ENCODE measurements at places on chromosomes 6 and 20. TPM values are rescaled to one million over a fixed set of nuclear protein-coding genes. Genes with fewer than 3 reads are reported as not detected.
A peak's percentile ranks its signal among the peaks of the same experiment; 100 is the strongest.

GRCh38 chr6:37047346-37047688 lies 41.9 kb downstream of the FGD2 start:
- no peak for DNase-seq

DNA sequence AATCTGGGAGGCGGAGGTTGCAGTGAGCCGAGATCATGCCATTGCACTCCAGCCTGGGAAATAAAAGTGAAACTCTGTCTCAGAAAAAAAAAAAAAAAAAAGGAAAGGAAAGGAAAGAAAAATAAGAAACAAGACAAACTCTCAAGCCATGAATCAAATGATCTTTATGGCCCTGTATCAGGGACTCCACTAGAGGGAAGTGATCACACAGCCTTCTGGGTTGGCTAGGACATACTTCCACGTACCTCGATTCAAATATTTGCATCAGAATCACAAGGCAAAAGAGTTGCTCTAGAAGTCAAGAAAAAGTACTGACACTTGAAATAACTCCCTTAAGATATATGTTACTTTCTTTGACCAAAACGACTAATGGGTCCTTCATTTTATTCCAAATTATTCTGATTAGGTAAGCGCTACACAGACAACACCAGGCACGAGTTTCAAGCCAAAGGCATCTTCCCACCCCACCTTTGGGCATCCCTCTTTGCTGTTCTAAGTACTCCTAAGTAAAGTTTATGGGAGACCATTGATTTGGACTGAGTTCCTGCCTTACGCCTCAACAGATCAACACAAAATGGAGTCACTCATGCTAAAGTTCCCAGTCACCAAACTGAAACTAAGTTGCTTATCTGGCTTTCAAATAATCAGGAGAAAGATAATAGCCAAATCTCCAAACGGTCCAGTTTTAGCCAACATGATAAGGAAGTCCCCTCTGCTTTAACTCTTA lies 77.5 kb upstream of the NT5E start:
- DNase-seq, result no peak

GRCh38 chr20:61251529-61252393 lies at the start of gene CDH4:
TSS of gene CDH4 (plus strand) at chr20:61252261.
- DNase-seq, result no peak

GRCh38 chr6:138685257-138685656 lies 88.3 kb upstream of the CCDC28A start:
- no peak for DNase-seq

DNA sequence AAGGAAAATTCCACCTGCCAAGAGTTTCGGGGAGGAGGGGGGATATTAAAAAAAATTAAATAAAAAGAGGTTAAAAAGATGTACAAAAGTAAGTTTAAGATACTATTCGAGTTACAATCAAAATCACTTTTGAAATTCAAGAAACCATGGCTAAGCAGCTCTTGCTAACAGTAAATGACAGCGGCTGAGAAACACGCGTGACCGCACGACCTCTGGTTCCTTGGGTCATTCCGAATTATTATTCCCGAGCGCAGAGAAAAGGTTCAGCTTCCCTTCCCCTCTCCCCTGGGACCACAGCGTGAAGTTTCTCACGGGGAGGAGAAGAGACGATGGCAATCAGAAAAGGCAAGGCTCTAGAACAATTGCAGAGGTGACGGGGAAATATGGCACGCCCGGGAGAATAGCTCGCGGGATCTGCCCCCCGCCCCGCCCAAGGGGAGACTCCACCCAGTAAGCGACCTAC lies 496 bp downstream of the TMEM242 start:
- peak; percentile 85 for DNase-seq

- no peak for DNase-seq
These were observed 6.4 kb downstream of the GTF2H5 start for GRCh38 chr6:158174514-158174913.

- DNase-seq, result no peak
These were observed 128.9 kb upstream of the SHLD1 start for GRCh38 chr20:5621305-5621704.

Gene SIRPD
- not detected for total RNA-seq

GRCh38 chr6:100176951-100177710 lies 183.1 kb upstream of the MCHR2 start:
- DNase-seq, result no peak

- DNase-seq, result no peak
These were observed 83.3 kb upstream of the TNFAIP3 start for GRCh38 chr6:137783710-137784109.

DNA sequence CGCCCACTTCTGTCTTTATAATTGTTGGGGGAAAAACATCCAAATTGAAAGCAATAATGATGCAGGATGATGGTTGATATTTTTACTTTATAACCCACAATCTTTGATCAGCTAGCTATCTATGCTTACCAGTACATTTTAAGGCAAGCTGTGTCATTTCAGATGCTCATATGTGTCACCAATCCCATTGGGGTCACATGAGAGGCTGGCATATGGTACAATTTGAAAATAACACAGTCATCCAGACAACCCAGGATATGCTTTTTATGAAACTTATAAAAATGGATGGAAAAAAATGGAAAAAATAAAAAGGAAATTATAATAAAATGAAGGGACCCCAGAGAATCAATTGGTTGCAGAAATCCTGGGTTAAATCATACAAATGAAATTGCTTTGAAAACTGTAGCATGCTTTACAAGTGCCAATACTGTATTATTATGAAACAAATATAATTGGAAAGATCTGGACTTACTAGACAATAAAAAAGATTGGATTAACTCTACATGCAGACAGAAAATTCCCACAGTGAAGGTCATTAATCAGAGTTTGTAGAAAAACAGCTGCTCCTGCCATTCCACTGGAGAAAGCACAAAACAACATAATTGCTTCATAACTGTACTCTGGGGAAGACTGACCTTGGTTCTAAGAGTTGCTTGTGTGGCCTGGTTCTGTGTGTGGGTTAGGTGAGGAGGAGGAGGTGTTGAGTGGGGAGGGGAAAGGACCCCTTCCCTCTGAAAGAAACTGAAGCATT lies 13.3 kb upstream of the PRIM2 start:
- DNase-seq, result no peak

- DNase-seq, result no peak
These were observed 45.8 kb downstream of the PLCB4 start for GRCh38 chr20:9114709-9115108.

- DNase-seq, result no peak
These were observed 13.3 kb downstream of the SNX5 start for GRCh38 chr20:17955302-17955701.

- no peak for DNase-seq
These were observed 41.8 kb downstream of the GPX5 start for GRCh38 chr6:28567506-28567905.

Gene ADAT2
- 1.5 TPM for total RNA-seq

DNA sequence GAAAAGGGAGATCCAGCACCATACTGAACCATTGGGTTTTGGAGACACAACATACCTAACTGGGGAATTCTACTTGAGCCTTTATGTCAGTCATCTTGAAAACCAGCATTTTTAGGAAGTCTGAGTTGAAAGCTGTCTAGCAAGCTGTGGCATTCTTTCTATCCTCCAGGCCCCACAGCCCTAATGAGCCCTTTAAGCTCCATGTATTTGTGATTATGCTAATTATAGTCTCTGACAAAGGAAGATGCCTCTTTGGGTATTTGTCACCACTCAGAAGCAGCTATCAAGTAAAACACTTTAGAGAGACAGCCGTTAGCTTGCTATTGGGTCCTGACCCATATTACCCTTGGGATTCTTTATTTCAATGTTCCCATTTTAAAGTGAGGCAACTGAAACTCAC lies 159.5 kb upstream of the MANEA start:
- no peak for DNase-seq

GRCh38 chr6:112938650-112939049 lies 591.5 kb downstream of the RFPL4B start:
- no peak for DNase-seq

DNA sequence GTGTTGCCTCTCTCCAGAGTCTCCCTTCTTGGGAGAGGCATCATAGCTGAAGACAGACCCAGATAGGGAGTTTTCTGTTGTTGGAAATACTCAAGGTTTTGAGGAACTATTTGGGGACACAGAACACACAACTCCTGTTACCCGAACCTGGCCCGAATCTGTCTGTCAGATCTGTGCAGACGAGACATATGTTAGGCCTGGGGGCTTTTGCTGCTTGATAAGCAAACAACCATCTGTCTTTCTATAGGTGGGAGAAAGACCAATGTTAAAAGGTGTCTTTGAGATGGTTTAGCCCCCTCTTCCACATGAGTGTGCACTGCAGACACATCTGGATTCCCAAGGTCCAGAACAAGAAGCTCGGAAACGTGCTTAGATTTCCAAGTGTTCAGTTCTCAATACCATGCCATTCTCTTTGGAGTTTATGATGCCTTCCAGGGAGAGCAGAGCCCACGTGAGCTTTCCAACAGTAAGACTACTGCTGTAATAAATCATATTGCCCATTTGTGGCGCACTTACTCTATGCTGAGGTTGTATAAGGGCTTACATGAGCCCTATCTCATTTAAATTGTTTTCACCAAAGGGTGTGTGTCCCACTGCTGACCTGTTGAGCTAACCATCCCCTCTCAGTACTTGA lies 3.8 kb upstream of the STX16 start:
- DNase-seq, result no peak

DNA sequence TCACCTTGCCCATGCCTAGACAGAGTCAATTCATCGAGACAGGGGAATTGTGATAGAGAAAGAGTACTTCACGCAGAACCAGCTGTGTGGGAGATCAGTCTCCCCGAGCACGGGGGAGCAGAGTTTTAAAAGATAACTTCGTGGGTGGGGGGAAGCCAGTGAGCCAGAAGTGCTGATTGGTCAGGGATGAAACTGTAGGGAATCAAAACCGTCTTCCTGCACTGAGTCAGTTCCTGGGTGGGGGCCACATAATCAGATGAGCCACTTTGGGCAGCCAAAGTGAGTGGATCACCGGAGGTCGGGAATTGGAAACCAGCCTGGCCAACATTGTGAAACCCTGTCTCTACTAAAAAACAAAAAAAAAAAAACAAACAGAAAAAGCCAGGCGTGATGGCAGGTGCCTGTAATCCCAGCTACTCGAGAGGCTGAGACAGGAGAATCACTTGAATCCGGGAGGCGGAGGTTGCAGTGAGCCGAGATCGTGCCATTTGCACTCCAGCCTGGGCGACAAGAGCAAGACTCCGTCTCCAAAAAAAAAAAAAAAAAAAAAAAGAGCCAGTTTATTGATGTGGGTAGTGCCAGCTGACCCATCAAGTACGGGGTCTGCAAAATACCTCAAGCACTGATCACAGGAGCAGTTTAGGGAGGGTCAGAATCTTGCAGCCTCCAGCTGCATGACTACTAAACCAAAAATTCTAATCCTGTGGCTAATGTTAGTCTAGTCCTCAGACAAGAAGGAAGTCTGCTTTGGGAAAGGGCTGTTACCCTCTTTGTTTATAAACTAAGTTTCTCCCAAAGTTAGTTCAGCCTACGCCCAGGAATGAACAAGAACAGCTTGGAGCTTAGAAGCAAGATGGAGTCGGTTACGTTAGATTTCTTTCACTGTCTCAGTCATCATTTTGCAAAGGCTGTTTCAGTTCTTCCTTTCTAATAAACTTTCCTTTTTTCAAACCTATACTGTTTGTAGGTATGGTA lies 3.9 kb upstream of the TRIM39 start:
- DNase-seq, result no peak

Gene TMEM217
- 0.80 TPM for total RNA-seq

Gene PRND
- not detected for total RNA-seq

DNA sequence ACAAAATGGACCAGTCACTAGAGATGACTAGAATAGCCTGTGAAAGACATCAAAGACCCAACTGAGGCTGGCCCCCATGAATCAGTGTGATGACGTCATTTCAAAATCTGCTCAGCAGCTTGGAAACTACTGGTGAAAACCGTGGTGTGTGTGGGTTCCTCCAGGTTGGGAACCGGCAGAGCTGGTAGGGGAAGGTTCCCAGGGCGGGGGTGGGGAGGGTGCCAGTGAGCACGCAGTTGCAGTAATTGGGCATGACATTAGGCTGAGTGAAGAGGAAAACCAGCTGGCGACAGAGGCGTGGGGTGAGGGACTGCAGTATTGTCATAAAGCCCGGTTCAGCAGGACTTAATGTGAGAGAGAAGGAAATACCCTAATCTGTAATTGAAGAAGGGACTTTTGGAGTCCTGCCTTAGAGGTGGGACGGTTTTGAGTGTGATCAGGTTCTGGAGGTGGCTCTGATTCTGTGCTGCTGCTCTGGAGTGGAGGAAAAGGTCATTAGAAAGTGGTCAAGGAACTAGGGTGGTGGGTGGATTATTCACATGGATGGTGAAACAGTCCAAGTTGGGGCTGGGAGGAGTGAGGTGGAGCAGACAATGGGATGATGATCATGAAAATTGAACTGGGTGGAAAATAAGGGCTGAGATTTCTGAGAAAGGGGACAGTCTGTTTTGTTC lies 52.0 kb upstream of the MTHFD1L start:
- DNase-seq, result no peak

GRCh38 chr20:59150821-59151251 lies 12.8 kb upstream of the ZNF831 start:
- DNase-seq, result no peak

GRCh38 chr6:162379757-162380409 lies 347.7 kb downstream of the PRKN start:
- DNase-seq, result no peak

Gene CEP43
- 12.3 TPM for total RNA-seq

Gene SOX4
- total RNA-seq, result 3.8 TPM

- peak; percentile 67 for DNase-seq
These were observed 176.2 kb downstream of the KIF16B start for GRCh38 chr20:16397086-16397485.

DNA sequence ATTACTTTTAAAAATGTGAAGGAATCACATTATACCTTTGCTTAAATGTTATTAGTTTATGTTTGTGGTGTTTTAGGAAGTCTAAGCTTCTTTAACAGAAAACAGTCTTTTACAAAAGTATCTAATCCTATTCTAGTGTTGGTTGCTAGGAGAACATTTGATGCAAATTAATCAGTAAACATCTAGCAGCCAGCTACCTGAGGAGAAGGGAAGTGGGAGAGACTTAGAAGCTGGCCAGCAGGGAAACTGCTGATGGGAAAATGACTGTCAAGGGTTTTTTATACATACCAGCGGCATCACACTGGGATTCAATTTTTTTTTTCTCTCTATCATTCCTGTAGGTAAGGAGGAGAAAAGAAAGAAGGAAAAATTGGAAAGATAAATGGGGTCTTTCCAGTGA lies 686.0 kb upstream of the MMS22L start:
- DNase-seq, result no peak

GRCh38 chr6:151057061-151057460 lies 182.7 kb upstream of the AKAP12 start:
- DNase-seq, result no peak

Gene PSMB9
- 13.4 TPM for total RNA-seq

- no peak for DNase-seq
These were observed 40.8 kb upstream of the NXT1 start for GRCh38 chr20:23309781-23310180.

Gene PACRG
- 10.5 TPM for total RNA-seq

Gene TREML2
- not detected for total RNA-seq

Gene C6orf47
- 16.9 TPM for total RNA-seq

DNA sequence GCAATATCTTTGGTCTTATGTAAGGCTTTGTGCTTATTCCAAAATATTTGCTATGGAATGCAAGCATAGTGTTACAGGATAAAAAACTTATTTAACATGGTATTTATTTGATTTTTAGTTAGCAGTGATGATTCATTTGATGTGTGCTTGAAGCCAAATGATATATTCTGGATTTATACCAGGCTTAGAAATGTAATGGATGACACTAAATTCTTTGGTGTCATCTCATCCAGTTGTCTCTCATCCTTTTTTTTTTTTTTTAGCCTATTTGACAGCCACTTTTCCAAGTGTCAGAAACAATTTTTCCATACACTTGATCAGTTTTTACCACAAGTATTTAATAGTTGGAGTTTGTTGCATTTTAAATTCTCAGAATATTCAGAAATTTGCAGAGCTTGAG lies 515.3 kb downstream of the CDKAL1 start:
- no peak for DNase-seq

- DNase-seq, result no peak
These were observed 480.2 kb upstream of the CHD6 start for GRCh38 chr20:42098418-42098817.
